Neural progenitor cell (in vitro differentiated cells): ENCODE measurements at places on chromosomes 3 and 15. TPM values are rescaled to one million over a fixed set of nuclear protein-coding genes. Genes with fewer than 3 reads are reported as not detected.

GRCh38 chr15:35047528-35047927, 37.6 kb downstream of the NANOGP8 start:
- no peaks in the 10 kb centered on the region for H3K4me1 ChIP-seq
- no peak overlapping the region for H3K4me3 ChIP-seq
- H3K27ac ChIP-seq, result no peak overlapping the region
- no peaks in the 10 kb centered on the region for H3K27me3 ChIP-seq
- no peak for DNase-seq

GRCh38 chr3:45647148-45647619, 42.0 kb upstream of the SACM1L start:
- no peaks in the 10 kb centered on the region for H3K4me1 ChIP-seq
- no peak for DNase-seq
- H3K27ac ChIP-seq, result no peak overlapping the region
- no peaks in the 10 kb centered on the region for H3K36me3 ChIP-seq

- H3K4me3 ChIP-seq, result no peak overlapping the region
- H3K27ac ChIP-seq, result no peak overlapping the region
- no peaks in the 10 kb centered on the region for H3K4me1 ChIP-seq
- H3K27me3 ChIP-seq, result no peaks in the 10 kb centered on the region
- no peaks in the 10 kb centered on the region for H3K36me3 ChIP-seq
These were observed 375.1 kb downstream of the SHQ1 start for GRCh38 chr3:72473156-72473555.

- no peaks in the 10 kb centered on the region for H3K4me1 ChIP-seq
- H3K27me3 ChIP-seq, result no peaks in the 10 kb centered on the region
- DNase-seq, result no peak
- no peak overlapping the region for H3K4me3 ChIP-seq
- H3K27ac ChIP-seq, result no peak overlapping the region
- H3K36me3 ChIP-seq, result no peaks in the 10 kb centered on the region
These were observed 114.6 kb upstream of the GALNT15 start for GRCh38 chr3:16059711-16060357.

DNA sequence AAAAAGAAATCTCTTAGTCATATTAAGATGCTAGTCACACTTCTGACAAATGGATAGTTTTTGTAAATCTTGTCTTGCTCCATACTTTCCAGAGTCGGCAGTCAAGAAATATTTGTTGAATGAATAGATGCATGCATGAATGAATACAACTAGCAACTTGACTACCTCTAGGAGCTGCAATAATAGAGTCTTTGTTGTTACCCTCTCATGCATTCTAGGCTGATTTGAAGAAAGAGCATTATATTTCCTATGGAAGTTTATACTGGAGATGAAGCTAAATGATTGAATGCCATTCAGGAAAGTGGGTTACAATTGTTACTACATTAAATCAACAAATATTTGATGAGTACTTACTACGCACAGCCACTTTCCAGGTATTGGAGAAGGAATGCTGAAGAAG, 18.1 kb upstream of the TRAT1 start:
- H3K36me3 ChIP-seq, result no peaks in the 10 kb centered on the region
- DNase-seq, result peak; percentile 9
- no peak overlapping the region for H3K4me3 ChIP-seq
- no peak overlapping the region for H3K27ac ChIP-seq
- no peaks in the 10 kb centered on the region for H3K27me3 ChIP-seq

DNA sequence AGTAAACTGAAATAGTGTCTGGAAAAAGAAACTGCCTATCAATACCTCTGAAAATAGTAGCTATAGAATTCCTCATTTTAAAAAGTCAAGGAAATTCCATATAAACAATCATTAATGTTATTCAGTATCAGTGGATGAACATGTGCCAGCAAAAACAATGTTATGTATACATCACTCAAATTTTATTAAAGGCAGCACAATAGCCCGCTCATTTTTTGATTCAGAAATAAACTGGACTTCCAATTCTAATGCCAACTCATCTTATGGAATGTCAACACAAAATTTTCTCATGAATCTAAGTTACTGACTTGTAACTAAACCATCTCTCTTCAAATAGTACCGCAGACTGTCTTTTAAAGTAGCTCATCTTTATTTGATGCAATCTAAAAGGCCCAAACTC, 19.0 kb downstream of the THBS1 start:
- H3K4me1 ChIP-seq, result peaks cover 3% of the 10 kb centered on the region
- no peak for DNase-seq
- no peak overlapping the region for H3K4me3 ChIP-seq
- H3K36me3 ChIP-seq, result no peaks in the 10 kb centered on the region
- H3K27ac ChIP-seq, result no peak overlapping the region
- no peaks in the 10 kb centered on the region for H3K27me3 ChIP-seq

GRCh38 chr15:50134524-50135024, 15.5 kb upstream of the ATP8B4 start:
- H3K36me3 ChIP-seq, result no peaks in the 10 kb centered on the region
- DNase-seq, result no peak
- H3K27me3 ChIP-seq, result no peaks in the 10 kb centered on the region
- H3K27ac ChIP-seq, result no peak overlapping the region

DNA sequence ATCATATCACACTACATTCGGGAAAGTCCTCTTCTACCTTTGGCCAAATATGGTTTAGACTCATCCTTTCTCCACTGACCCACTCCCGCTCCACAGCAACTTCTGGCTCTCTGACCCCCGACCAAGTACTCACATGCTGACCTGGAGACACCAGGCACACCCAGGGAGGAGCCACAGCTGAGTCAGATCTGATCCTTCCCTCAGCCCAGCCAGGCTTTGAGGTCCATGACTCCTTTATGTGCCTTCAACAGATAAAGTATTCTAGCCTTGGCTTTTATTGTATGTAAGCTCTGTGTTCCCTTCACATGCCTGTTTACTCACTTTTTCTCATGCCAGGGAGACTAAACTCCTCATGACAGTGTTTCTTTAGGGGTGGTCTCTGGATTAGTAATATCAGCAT, 166.9 kb upstream of the UMPS start:
- peaks cover 7% of the 10 kb centered on the region for H3K4me1 ChIP-seq
- H3K36me3 ChIP-seq, result no peaks in the 10 kb centered on the region
- H3K4me3 ChIP-seq, result no peak overlapping the region
- no peaks in the 10 kb centered on the region for H3K27me3 ChIP-seq
- H3K27ac ChIP-seq, result no peak overlapping the region
- DNase-seq, result no peak

DNA sequence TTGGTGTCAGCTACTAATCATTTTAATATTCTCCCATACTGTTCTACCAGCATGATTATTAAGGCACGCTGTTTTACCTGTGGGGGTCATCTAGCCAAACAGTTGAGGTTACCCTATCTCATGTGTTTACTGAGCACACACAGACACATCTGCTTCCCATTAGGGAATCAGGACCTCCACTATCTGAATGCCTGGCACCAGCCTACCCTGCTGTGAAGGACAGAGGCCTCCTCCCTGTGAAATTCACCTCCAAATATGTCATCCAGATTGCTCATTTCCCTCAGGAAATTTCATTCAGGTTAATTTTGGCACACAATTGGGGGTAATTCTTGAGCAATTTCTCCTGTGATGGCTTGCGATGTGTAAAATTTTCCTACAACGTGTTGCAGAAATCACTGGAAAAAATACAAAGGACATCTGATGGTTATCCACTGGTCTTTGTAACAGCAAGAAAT, 155.6 kb upstream of the NR2E3 start:
- peaks cover 3% of the 10 kb centered on the region for H3K4me1 ChIP-seq
- no peaks in the 10 kb centered on the region for H3K36me3 ChIP-seq
- no peaks in the 10 kb centered on the region for H3K27me3 ChIP-seq

- peak; percentile 51 for DNase-seq
- no peaks in the 10 kb centered on the region for H3K4me1 ChIP-seq
These were observed 23.1 kb upstream of the MCCC1 start for GRCh38 chr3:183122257-183122932.

DNA sequence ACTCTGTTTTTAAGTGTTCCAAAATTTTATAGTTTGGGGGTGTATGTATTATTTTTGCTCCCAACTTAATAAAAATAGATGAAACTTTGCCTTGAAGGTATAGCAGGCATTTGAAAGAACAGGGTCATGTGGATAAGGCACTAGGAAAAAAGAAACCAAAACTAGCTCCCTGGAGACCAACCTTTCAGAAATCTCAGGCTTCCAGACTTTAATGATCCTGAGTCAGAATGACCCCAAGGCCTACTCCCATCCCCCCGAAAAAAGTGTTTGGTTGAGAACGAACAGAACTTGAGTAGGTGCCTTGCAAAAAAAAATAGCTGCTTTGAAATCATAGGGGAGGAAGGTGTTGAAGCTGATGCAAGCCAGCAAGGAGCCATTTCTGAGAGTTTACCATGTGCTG, 309.5 kb downstream of the THSD4 start:
- no peak overlapping the region for H3K4me3 ChIP-seq
- no peaks in the 10 kb centered on the region for H3K4me1 ChIP-seq
- H3K27ac ChIP-seq, result no peak overlapping the region

DNA sequence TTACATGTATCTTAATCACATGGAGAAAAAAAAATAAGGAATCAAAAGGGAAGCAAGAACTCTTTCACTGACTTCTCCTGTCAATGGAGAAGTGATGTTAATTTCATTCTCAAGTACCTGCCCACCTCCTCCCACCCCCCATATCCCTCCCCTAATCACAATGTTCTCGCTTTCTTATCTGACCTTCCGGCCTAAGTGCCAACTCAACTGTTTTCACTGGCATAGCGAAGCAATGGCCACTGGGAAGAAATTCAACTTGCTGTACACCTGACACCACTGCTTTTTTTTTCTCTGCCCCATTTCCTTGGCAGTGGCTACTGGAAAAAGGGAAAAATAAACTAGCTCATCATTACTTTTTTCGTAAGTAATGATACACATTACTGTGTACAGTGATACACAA, 3.8 kb downstream of the SGO1 start:
- H3K36me3 ChIP-seq, result peaks cover 35% of the 10 kb centered on the region
- no peak overlapping the region for H3K27ac ChIP-seq
- H3K4me1 ChIP-seq, result peaks cover 18% of the 10 kb centered on the region
- no peak for DNase-seq
- no peak overlapping the region for H3K4me3 ChIP-seq

DNA sequence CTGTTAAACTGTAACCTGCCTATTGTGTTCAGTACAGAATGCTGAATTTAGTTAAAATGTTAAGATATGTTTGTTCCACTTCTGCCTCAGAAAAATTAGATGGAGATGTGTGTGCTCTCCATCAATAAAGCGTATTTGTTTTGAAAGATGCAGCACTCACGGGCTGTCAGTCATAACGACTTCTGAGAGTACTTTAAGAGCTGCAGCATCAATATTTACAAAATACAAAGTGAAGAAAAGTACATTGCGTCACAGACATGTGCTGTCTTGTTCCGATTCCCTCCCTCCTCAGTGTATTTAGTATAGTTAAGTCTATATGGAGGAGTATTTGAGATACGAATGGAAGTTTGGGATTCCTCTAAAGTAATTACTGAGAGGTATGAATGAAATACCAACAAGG, 166.6 kb downstream of the BBX start:
- H3K4me3 ChIP-seq, result no peak overlapping the region
- DNase-seq, result no peak
- H3K36me3 ChIP-seq, result no peaks in the 10 kb centered on the region
- no peak overlapping the region for H3K27ac ChIP-seq
- no peaks in the 10 kb centered on the region for H3K4me1 ChIP-seq
- H3K27me3 ChIP-seq, result no peaks in the 10 kb centered on the region

- no peak overlapping the region for H3K27ac ChIP-seq
- peaks cover 26% of the 10 kb centered on the region for H3K4me1 ChIP-seq
- no peak for DNase-seq
These were observed 276.4 kb upstream of the TLE3 start for GRCh38 chr15:70374096-70374495.

- no peak for DNase-seq
- H3K27me3 ChIP-seq, result no peaks in the 10 kb centered on the region
- no peaks in the 10 kb centered on the region for H3K36me3 ChIP-seq
These were observed 86.9 kb upstream of the COL6A5 start for GRCh38 chr3:130258532-130258952.

DNA sequence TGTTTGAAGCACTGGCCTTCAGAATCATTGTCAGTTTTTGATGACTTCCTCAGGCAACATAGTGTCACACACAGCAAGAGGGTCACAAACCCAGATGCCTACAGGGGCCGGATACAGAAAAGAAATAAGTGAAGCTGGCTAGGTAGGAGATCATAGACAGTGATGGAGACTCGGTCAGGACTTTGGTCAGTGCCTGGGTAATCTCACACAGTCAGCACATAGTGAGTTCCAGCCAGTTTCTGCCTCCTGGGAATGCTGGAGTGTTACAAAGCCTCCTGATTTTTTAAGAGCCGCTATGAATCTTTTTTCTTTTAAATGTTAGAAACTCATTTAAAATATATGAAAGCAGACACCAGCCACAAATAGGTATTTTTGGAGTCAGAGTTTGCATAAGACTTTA, 399.1 kb downstream of the IL5RA start:
- H3K27me3 ChIP-seq, result no peaks in the 10 kb centered on the region
- H3K4me1 ChIP-seq, result no peaks in the 10 kb centered on the region
- H3K4me3 ChIP-seq, result no peak overlapping the region
- DNase-seq, result peak; percentile 8
- no peaks in the 10 kb centered on the region for H3K36me3 ChIP-seq

- H3K4me3 ChIP-seq, result no peak overlapping the region
- H3K27me3 ChIP-seq, result no peaks in the 10 kb centered on the region
- DNase-seq, result no peak
- H3K27ac ChIP-seq, result no peak overlapping the region
- peaks cover 11% of the 10 kb centered on the region for H3K4me1 ChIP-seq
These were observed 259.6 kb downstream of the IGSF11 start for GRCh38 chr3:118775021-118775420.

- H3K4me1 ChIP-seq, result peaks cover 6% of the 10 kb centered on the region
- H3K27ac ChIP-seq, result no peak overlapping the region
- no peaks in the 10 kb centered on the region for H3K27me3 ChIP-seq
- no peak overlapping the region for H3K4me3 ChIP-seq
- peak; percentile 93 for DNase-seq
- H3K36me3 ChIP-seq, result no peaks in the 10 kb centered on the region
These were observed 24.9 kb upstream of the SIAH2 start for GRCh38 chr3:150787741-150788370.

GRCh38 chr3:73475175-73475574, 149.6 kb downstream of the PDZRN3 start:
- no peaks in the 10 kb centered on the region for H3K27me3 ChIP-seq
- no peaks in the 10 kb centered on the region for H3K36me3 ChIP-seq
- H3K27ac ChIP-seq, result no peak overlapping the region
- no peak overlapping the region for H3K4me3 ChIP-seq

DNA sequence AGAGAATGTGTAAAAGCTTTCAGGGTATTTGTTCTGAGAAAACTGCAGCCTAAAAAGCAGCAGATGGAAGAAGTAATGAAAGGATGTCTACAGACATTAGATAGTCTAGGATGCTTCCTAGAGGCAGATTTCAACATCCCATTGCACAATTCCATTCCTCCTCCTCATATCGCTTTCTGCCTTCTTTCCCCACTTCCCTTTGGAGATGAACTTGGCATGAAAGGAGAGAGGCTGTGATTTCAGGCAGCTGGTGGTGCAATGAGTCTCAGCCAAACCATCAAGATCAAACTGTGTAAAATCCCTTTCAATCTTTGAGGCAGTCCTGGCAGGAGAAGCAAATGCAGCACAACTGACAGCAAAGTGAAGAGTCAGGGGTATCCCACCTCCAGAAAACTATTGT, 438.7 kb upstream of the KCNMB2 start:
- no peak for DNase-seq
- H3K4me3 ChIP-seq, result no peak overlapping the region
- H3K4me1 ChIP-seq, result peaks cover 22% of the 10 kb centered on the region
- no peak overlapping the region for H3K27ac ChIP-seq
- no peaks in the 10 kb centered on the region for H3K36me3 ChIP-seq

GRCh38 chr15:48966595-48967301, 3.0 kb upstream of the SHC4 start:
- H3K36me3 ChIP-seq, result no peaks in the 10 kb centered on the region
- DNase-seq, result no peak
- H3K27me3 ChIP-seq, result peaks cover 36% of the 10 kb centered on the region
- H3K27ac ChIP-seq, result no peak overlapping the region
- H3K4me1 ChIP-seq, result peaks cover 8% of the 10 kb centered on the region

Gene SEMA3B
- 0.80 and 8.6 TPM in 2 replicates for total RNA-seq

Gene CD200
- 41.5 and 48.4 TPM in 2 replicates for total RNA-seq

Gene CCR3
- not detected in 2 replicates for total RNA-seq

Gene PPP1R14D
- total RNA-seq, result not detected in 2 replicates
